ENCODE measurements at places on chromosomes 4 and X. TPM values are rescaled to one million over a fixed set of nuclear protein-coding genes. Genes with fewer than 3 reads are reported as not detected.

MTMR8 gene
- 2.1 TPM for total RNA-seq

SYTL5 gene
- 0.40 TPM for total RNA-seq

SMR3B gene
- total RNA-seq = not detected

CSN1S1 gene
- not detected for total RNA-seq

Measured in A549 treated with ZK216348 at 1 μM for 4 hours (cell line).